ENCODE measurements at places on chromosomes 5 and 9.
A peak's percentile ranks its signal among the peaks of the same experiment; 100 is the strongest.

DNA sequence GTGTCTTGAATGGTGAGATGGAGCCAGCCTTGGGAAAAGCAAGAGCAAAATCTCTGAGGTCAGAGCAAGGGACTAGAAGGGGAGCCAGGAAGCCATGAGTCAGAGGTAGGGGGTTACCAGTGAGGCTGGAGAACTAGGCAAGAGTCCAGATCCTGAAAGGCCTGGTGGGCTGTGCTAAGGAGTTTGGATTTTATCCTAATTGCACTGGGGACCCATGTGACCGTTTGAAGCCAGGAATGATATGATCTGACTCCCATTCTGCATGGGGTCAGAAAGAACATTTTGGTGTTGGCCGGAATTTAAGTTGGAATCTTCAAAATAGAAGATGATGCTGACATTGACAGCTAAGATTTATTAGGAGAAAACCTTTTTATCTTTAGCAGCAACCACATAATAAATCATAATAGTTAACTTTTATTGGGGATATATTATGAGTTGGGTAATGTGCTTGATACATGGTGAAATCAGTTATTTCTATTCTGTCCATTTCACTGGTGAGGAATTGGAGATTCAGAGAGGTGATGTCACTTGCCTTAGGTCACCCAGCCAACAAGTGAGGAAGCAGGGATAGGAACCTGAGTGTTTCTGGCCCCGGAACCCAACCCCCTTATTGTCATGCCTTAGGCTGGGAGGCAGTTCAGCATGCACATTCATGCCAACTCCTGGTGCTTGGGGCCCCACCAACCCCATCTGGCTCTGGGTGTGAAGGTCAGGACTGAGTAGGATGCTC lies 61.5 kb upstream of the RARS1 start:
- DNase-seq: no peak

DNA sequence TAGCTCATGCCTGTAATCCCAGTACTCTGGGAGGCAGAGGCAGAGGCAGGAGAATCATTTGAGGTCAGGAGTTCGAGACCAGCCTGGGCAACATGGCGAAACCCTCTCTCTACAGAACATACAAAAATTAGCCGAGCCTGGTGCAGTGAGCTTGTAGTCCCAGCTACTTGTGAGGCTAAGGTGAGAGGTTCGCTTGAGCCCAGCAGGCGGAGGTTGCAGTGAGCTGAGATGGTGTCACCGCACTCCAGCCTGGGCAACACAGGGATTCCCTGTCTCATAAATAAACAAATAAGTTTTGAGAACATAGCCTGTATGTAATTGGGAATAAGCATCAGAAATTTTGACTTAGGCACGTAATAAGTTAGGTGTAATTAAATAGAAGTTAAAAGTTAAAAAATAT lies 971.7 kb upstream of the COX7C start:
- no peak for DNase-seq

DNA sequence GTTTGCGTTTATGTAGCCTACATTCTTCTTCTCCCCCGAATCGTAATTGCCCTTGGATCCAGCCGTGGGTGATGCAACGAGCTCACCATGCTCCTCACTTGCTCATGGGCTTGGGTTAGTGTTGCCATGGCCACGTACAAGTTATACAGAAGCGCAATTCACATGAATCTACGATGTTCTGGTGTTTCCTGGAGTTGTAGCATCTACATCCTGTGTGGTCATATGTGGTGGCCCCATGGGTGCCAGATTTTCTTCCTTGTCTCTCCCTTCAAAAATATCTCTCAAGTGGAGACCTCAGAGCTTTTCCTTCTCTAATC lies 115.3 kb downstream of the TLE4 start:
- DNase-seq: peak; percentile 34

DNA sequence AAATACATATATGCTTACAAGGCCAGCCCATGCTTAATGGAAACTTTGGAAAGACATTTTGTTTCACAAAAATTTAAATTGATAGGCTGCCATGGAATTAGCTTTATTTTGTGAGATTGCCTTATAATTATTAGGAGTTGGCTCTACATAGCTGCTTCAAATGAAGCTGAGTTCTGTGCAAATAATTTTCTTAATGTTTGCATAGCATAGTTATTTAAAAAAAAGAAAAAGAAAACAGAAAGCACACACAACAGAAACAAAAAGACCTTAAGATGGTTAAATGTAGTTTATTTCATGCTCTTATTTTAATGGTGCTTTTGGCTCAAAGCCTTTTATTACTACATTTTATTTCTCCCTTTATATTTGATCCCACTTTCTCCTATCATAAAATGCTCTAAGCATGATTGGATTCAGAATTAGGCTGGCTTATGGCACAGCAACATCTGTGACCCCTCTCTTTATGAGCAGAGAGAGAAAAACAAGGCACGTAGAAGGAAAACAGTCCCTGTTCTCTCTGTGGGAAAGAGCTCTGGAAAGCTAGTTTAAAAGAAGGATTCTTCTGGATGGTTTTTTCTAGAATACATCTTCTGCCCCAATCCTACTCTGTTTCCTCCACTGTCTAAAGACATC lies 530.5 kb downstream of the NTRK2 start:
- DNase-seq: no peak

GRCh38 chr5:168525856-168526255 lies 3.2 kb upstream of the FBLL1 start:
- no peak for DNase-seq

- no peak for DNase-seq
These were observed 174.5 kb upstream of the RAD23B start for GRCh38 chr9:107108342-107109130.

DNA sequence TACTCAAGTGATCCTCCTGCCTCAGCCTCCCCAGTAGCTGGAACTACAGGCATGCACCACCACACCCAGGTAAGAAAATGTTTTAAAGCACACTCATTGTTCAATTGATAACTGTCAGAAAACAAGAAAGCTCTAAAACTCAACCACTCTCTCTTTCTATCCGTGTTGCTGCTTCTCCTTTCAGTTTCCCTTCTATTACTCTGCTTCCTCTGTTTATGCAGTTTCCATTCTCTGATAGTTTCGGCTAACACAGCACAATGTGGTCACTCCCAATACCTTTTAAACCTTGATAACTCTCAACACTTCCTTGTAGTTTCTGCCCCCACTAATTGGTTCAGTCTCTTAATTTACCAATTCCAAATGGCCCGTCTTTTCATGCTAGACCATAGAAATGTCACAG lies 59.2 kb upstream of the NR4A3 start:
- peak; percentile 2 for DNase-seq

- DNase-seq: no peak
These were observed 284.5 kb upstream of the VLDLR start for GRCh38 chr9:2337131-2337530.

GRCh38 chr5:6403416-6403815 lies 25.1 kb upstream of the MED10 start:
- no peak for DNase-seq

- peak; percentile 34 for DNase-seq
These were observed 96.6 kb downstream of the DAB2IP start for GRCh38 chr9:121748074-121748473.

GRCh38 chr9:19200229-19200628 lies 30.3 kb upstream of the DENND4C start:
- DNase-seq: no peak

DNA sequence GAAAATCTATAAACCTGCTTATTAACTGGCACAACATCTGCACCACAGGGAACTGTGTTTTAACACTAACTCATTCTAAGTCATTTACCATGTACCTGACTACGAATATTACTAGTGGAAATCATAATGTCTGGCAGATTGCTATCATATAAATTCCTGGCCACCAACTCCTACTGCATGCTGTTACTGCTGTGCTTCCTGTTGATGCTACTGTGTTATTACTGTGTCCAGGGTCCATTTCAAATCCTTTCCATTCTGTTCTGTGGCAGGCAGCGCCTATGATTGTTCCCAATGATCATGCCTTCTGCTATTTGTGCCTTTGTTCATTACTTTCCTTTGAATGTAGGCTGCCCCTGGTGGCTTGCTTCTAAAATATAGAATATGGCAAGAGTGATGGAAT lies 4.7 kb upstream of the ZNF131 start:
- DNase-seq: no peak

DNA sequence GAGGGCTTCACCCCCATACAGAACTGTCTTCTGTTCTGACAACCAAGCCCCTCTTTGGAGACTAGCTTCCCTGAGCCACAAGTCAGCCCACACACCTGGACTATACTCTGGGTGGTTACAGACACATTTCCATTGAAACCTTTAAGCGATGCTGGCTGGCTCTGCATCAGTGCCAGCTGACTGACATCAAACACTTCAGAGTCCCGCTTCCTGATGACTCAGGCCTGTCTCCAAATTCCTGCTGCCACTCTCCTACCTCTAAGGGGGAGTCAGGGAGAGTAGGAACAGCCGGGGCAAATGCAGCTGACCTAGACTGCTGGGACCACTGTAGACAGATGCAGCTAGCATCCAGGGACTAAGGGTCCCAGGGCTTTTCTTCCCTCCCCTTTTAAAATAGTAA lies 59.4 kb downstream of the SIL1 start:
- DNase-seq: no peak

DNA sequence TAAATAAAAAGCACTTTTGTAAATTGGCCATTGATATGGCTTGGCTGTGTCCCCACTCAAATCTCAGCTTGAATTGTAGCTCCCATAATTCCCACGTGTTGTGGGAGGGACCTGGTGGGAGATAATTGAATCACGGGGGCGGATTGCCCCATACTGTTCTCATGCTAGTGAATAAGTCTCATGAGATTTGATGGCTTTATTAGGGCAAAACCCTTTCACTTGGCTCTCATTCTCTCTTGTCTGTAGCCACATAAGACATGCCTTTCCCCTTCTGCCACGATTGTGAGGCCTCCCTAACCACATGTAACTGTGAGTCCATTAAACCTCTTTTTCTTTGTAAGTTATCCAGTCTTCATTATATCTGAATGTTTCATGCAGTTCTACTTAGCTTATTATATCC lies 153.2 kb downstream of the TARS1 start:
- DNase-seq: no peak

- no peak for DNase-seq
These were observed 28.1 kb upstream of the RNU6ATAC start for GRCh38 chr9:134192311-134192950.

Measured in CD4-positive, alpha-beta T cell treated with Interferon alpha-2 for 1 hour (primary cell).